ENCODE measurements at places on chromosomes 5 and 9. TPM values are rescaled to one million over a fixed set of nuclear protein-coding genes. Genes with fewer than 3 reads are reported as not detected.

GRCh38 chr9:107907715-107908114, 418.1 kb upstream of the KLF4 start:
- no peak for DNase-seq

GRCh38 chr9:132597073-132597775, 14.8 kb downstream of the BARHL1 start:
- no peak for DNase-seq

- DNase-seq: no peak
These were observed 608 bp downstream of the ELOVL7 start for GRCh38 chr5:60843386-60843935.

Gene SNCAIP
- 1.1 TPM for total RNA-seq

GRCh38 chr5:57825031-57825686, 342.5 kb upstream of the ACTBL2 start:
- peak; percentile 97 for DNase-seq

DNA sequence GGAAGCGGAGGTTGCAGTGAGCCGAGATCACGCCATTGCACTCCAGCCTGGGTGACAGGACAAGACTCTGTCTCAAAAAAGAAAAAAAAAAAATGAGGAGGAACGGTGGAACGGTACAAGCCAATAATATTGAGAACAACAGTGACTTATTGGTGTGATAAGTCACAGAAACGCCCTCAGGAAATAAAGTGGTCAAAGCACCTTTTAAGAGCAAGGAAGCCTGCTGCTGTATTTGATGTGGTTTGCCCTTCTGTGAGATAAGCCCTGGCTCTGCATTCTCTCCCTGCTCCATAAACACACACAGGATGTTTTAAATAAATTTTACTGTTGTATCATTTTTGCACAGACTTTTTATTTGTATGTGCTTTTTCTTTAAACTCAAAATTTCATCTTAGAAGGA, 269.9 kb upstream of the MSX2 start:
- DNase-seq: no peak

- no peak for DNase-seq
These were observed 22.4 kb upstream of the TNFAIP8 start for GRCh38 chr5:119333421-119333851.

GRCh38 chr5:180815293-180815917, 12.8 kb upstream of the MGAT1 start:
- no peak for DNase-seq

All from epithelial cell of proximal tubule (primary cell).